ENCODE measurements at places on chromosomes 7 and 10.

DNA sequence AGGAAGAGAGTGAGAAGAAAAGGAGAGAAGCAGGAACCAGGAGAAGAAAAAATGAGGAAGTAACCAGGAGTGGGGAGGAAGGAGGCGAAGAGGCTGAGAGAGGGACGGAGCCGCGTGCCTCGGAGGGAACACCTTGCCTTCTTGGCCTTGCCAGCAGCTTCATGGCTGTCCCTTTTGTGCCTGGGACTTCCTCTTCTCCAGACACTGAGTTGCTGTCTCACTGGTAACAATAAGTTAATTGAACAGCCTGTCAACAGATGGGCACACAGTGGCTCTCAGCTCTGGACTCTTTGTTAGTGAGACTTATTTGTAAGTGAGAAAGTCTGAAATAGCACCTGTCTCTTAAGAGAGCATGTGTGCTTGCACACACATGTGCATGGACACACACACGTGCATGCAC, 83.2 kb downstream of the GATA3 start:
- DNase-seq = no peak

DNA sequence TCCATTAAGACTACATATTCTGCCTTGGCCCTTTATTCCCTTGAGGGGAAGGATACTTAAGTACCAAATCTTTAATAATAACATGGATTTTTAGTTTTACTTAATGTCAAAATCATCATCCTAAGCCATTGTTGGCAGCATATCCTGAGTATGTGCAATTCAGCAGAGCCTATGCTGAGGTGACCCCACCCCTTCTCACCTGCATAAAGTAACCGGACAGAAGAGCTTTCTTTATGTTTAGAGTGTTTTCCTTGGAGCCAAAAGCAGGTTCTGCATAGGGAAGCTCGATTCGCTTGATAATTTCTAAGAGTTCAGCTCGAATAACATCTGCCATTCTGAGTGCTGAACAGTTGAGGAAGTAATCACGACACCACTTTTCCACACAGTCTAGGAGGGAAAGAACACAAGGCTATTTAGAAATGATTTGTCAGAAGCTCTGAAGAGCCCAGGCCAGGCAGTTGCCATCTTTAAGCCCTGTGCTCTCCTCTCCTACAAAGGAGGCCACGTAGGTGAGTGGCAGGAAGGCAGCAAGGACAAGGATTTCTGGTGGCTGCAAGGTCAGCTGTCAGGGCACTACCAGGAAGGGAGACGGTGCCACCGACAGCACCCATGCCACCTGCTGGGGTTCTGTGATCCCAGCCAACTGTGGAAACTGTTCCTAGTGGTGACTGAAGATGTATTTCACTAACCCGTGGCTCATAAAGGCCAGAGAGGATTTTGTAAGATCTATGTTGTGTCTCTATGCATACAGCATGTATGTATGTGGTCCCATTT, 15.6 kb downstream of the BCCIP start:
- peak; percentile 10 for DNase-seq

DNA sequence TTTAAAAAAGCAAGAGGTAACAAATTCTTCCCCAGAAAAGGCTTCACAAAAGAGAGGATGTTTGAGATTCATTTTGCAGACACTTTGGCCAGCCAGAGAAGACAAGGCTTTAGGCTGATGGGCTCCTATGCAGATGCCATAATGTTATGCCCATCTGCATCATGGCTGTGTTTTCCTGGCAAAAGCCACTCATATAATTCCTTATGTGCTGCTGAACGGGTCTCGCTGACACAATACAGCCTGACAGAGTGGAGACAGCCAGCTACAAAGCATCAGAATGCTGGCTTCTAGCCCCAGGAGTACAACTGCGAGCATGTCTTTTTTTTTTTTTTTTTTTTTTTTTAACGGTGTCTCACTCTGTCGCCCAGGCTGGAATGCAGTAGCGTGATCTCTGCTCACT, 1157.4 kb upstream of the AUTS2 start:
- DNase-seq = peak; percentile 10

DNA sequence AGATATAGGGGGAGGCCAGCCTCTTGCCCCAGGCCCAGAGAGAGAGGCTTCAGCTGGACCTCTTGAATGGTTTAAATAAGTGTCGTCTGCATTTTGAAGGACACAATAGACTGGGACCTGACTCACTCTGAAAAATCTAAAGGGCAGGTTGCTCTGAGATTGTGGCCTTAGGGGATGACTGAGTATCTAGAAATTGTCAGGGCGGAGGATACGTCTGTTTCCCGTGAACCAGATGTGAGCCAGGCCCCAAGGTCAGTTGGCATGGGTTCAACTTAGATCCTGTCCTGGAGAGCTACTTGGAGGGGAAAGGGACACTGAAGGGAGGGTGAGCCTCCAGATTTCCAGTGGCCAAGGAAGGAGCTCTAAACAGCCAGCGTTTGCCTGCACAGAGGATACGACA, 110.2 kb downstream of the CHN2 start:
- no peak for DNase-seq

GRCh38 chr10:48883701-48884100, 55.9 kb downstream of the LRRC18 start:
- no peak for DNase-seq

- DNase-seq = no peak
Measured at GRCh38 chr7:9719721-9720120, 1254.0 kb upstream of the PHF14 start.

GRCh38 chr7:105306298-105306748, 82.4 kb downstream of the SRPK2 start:
- DNase-seq = peak; percentile 36

- DNase-seq = no peak
Measured at GRCh38 chr7:50164559-50165170, 71.6 kb upstream of the ZPBP start.

- DNase-seq = no peak
Measured at GRCh38 chr7:89934101-89934500, 220.2 kb upstream of the STEAP1 start.

DNA sequence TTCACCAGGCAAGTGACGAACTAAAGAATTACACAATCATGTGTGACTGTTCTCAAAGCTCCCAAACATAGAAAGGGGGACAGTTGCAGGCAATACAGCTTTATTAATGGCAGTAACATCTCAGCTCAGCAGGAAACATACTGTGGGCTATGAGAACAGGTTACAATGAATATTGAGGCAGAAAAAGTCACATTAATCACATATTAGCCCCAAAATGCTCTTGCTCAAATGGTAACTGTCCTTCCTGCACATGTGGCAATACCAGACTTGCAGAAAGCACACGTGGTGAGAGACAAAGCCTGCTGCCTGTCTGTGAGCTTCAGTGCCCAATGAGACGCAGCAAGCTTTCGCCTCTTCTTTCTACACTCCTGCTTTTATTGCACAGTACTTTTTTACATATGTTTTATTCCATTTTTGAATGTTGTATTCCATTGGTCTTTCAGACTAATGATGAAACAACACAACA, 104.9 kb upstream of the ACBD5 start:
- no peak for DNase-seq

DNA sequence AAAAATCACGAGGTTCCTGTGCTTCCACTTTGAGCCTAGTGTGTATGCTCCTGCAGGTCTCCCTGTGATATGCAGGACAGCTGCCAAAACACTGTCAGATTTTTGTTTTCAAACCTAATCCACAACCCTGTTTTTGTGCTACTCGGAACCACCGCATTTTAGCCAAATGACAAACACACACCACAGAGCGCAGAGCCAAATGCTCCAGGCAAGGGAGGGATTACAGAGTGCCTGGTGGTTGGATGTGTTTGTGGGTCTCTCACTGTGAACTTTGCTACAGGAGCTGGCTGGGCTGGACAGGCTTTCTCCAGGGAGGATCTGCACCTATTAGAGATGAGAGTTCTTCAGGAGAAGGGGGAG, 5.7 kb upstream of the RBM28 start:
- DNase-seq = no peak

DNA sequence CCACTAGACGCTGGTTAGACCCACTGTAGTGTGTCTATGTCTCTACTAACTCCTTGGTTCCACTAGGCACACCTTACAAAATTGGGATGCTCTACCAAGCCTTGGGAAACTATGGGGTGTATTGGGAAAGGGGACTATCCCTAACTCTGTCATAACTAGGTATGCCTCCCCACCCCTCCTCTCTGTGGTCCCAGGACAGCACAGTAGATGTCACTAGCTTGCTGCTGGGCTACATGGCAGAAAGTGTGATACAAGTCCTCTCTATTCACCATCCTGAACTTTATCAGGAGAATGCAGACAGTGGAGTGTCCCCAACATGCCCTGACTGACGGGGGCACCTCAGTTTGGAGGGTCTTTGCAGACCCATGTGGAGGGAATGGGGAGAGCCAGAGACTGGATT, 30.3 kb upstream of the TMEM273 start:
- DNase-seq = no peak

DNA sequence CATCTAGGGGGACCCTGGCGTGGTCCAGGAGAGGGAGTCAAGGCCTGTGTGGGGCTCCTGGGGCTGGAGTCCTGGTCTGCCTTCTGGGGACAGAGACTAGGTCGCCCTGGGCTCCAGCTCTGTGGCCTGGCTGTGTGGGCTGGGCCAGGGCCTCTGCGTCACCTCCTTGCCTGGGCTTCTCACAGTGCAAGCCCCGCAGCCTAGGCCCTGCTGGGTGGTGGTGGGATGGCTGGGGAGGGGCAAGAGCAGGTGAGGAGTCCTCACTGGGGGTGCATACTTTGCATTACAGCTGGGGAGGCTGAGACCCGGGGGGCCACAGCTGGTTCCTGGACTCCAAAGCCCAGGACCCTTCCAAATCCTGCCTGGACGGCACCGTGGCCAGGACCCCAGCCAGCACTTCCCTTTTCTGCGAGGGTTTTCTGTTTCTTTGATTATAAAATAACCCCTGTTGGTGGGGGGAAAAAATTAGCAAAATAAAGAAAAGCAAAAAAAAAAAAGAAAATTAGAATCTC, 23.5 kb downstream of the PWWP2B start:
- no peak for DNase-seq

DNA sequence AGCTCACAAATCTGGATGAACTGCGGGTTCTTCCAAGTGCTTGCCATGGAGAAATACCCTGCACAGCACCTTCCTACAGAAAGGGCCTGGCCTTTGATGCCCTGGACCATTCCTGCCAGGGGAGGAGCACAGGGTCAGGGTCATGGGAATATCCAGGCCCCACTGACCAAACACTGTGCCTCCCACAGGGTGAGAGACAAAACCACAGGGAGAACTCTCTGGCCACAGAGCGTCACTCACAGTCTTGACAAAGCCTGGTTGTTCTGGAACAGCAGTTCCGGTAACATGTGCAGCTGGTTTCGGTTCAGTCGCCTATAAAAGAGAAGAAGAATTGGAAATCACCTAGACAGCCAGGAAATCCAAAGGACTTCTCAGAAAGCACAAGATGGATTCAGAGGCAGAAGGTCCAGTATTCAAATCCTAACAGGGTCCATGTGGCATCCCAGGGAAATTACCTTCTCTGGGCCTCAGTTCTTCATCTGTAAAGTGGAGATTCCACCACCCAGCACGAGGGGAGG, 28.1 kb downstream of the SLIT1 start:
- DNase-seq = no peak

Data from NCI-H345 (cell line).